GM23248 (cell line): ENCODE measurements at places on chromosomes 1 and 21.

DNA sequence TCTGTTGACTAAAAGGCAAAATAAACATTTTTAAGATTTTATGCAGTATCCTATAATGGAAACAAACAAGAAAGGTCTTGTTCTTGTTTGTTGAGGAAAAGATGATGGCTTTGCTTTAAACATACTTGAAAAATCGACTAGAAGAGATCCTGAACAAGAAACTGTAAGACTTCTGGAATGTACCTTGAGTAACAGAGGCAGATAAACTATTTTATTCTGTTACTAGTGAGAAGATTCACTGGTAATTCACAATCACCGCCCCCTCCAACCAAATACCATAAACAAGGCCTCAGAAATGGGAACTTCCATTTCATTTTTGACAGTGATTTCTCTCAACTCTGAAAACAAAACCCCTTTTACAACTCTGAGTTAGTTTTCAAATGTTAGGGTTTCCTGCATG is 18.1 kb downstream of the TSEN15 start:
- DNase-seq, result peak; percentile 51

- peak; percentile 90 for DNase-seq
Observed at GRCh38 chr1:66282343-66282852, 251.6 kb upstream of the SGIP1 start.

DNA sequence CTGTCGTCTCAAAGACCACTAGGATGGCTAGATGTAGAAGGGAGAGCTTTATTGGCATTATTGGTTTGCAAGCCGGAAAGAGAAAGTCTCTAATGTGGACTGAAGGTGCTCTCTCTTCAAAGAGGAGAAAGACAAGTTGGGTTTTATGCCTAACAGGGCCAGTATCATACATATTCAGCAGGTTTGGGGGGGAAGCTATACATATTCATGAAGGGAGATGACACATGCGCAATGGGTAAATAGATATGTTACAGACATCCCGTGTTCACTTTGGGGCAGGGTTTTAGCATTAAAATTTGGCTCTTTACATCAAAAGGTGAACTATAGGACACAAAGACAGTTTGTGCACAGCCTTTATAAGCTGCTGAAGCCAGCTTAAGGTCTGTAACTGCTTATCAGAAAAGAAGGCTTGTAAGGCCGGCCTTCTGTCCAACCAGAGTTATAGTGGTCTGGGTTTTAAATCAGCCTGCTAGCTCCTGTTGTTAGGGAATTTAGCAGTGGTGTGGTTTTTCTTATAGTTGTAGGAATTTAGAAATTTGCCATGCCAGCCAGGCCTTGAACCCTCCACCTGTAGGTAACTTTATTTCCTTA is 46.5 kb upstream of the LRRN2 start:
- DNase-seq, result no peak

DNA sequence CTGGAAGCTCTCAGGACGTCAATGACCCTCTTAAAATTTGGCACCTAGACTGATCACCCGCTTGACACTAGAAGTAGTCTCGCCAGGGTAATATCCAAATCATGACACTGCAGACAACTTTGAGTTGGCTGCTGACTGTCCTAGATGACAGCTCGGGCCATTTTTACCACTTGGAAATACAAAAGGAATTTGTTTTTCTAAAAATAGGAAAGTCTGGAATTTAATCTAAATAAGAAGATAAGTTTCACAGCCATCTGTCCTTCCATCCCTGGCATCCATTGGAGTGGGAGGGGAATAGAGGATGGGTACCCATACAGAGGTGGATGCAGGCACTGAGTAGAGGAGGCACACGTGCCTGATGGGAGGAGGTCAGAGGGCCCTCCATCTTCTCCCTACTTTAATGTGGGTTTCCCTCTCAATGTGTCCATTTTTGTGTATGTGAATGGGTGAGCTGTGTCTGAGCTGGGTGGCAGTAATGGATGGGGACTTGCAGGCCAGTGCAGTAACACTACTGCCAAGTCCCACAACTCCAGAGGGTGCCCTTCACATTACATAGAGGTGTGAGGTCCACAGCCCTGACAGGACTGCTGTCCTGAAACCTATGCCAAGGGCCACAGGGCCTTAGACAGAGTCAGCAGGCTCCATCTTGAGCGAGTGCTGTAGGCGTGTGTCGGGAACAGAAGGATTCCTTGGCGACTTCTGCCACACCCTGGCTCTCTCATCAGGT is 104.8 kb upstream of the IPO9 start:
- DNase-seq, result peak; percentile 43

GRCh38 chr1:56806804-56807203 is 12.4 kb downstream of the FYB2 start:
- no peak for DNase-seq

DNA sequence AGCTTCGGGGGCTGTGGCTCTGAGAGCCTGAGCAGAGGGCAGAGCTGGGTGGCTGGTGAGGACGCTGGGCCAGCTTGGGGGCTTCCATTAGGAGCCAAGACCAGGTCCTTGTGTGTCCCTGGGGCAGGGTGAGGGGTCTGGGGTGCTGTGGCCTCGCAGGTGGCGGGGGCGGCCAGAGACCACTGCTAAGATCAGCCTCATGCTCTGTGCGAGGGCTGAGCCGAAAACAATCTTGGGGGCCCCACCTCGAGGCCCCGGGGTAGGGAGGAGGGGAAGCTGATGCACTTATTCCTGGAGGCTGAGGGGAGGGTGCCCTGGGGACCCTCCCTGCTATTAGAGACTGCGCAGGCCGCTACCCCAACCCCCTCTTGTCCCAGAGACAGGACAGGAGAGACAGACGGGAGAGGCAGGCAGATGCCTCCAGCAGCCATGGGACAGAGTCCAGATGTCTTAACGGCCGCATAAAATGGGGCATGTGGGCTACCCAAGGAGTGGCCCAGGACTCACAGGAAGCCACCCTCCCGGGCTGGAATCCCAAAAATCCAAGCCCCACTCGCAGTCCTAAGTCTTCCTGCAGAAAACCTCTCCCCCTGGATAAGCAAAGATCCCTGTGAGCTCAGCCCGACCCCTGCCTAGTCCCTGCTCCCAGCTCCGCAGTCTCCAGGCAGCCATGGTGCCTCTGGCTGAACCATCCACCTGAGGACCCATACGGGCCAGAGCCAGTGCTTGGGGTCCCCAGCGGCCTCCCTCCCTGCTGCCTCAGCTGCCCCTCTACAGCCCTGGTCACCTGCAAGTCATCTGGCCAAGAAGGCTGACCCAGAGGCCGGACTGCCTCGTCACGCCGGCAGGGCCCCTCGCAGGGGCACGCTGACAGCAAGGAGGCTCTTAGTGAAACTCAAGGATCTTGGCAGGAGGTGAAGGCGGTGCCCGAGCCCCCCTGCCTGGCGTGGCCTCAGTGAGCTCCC is 43.6 kb upstream of the COL18A1 start:
- no peak for DNase-seq

DNA sequence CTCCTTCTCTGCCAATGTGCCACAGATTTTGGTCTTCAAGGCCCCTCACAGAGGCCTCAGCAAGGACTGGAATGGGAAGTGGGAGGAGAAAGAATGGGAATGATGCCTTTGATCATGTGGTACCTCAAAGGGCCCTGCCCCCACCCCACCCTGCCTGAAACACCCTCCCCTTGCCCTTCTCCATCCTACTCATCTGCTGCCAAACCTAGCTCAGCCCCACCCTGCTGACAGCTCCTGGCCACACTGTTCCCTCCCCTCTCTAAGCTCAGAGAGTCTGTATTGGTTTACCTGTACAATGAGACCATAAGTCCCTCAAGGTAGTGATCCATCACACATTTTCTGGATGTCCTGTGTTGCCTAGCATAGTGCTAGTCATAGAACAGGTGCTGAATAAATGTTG is 6.7 kb upstream of the ARHGAP30 start:
- DNase-seq, result no peak

DNA sequence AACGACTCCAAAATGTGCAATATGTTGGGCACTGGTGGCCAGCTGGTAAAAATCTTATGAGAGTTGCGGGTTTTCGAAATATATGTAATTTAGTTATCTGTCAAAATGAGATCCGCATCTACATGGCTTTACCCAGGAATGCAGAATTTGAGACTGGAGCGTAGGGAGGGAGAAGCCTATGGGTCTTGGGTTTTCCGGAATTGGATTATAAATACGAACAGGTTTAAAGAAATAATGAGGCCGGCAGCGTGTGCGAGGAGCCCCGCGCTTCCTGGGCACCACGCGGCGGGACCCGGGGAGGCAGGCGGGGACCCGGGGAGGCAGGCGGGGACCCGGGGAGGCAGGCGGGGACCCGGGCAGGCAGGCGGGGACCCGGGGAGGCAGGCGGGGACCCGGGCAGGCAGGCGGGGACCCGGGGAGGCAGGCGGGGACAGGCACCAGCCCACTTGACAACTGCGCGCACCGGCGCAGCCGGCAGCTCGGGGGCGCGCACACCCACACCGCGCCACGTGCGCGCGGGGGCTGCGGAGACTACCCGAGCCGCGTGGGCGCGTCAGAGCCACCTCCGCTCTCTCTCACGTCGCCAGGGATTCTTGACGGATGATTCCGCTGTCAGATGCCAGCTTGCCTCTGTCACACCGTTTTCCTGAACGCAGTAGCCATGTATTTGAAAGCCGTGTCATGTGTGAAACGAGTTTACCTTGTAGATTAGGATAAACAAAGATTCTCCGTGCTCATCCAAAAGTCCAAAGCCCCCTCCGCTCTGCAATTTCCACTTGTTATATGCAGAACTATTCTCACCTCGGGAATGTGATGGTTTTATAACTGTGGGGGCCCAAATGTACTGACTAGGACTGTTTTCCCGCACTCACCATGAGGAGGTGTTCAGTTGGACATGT is 54.3 kb upstream of the HNRNPU start:
- peak; percentile 59 for DNase-seq

DNA sequence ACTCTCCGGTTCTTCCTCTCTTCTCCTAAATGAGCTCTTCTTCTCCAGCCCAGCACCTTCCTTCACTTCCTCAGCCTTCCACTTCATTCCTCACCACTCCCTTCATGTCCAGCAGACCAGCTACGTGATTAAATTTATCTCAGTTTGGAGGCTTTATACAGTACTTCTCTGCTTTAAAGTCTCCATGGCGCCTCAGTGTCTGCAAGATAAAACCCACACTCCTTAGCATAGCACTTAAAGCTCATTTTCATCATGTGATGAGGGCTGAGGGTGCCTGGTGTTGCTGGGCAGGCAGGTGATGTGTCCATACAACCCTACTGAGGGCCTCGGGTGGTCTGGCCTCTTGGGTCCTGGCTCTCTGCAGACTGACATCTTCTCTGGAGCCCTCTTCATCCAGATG is 7.7 kb downstream of the SLC5A9 start:
- DNase-seq, result no peak

DNA sequence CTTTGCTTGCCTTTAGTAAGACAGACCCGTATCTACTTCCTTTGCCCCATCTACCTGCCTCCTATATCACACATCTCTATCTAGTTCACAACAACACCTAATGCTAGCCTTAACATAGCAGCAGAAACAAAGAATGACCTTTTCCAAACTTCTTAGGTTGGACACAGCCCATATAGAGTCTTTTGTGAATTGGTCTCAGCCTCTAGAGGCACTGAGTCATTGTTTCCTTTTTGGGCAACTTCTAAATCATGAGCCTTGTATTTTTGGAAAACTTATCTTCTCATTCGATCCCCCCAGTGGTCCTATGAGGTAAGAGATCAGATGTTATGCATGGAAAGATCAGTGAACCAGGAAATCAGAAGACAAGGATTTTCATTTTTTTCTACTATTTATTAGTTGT is 679.4 kb upstream of the USP24 start:
- peak; percentile 68 for DNase-seq

- DNase-seq, result no peak
Observed at GRCh38 chr21:38409907-38410306, 88.4 kb downstream of the ERG start.

DNA sequence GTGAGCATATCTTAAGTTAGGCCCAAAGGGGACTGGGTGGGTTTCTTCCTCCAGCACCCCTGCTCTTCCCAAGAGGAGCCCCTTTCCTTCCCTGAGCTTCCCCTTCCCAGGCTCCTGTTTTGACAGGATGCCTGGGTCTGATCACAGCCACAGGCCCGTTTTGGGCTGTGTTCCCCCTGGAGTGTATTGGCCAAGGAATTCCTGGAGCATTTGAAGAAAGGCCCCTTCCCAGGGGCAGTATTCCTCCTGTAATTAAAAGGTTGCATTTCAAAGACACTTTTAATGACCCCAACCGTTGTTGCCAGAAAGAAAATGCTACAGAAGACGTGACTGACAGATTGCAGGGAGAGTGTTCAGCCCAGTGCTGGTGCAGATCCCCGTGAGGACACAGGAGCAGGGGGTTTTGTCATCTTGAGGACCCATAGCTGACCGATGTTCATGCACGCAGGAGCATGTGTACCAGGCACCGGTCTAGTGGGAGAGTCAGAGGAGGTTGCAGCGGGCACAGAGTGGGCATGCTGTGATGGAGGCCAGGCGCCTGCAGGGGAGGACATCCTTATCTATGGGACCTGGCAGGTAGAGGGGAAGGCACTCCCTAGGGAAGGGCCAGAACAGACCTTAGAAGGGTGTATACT is 19.3 kb upstream of the LBR start:
- no peak for DNase-seq

GRCh38 chr1:2970311-2971071 is 50.8 kb upstream of the ACTRT2 start:
- DNase-seq, result no peak
